Activated T-helper 1 cell treated with anti-CD3 and anti-CD28 coated beads, Interleukin-12 subunit alpha, Interleukin-12 subunit beta, Interleukin-2, Interleukin-4 antibody, amounts not matched to agents 30 ng/mL and 10 ng/mL and 1 ng/mL, durations not matched to agents 14 hours and 24 hours and 36 hours (primary cell): ENCODE measurements at places on chromosomes 6 and 20. TPM values are rescaled to one million over a fixed set of nuclear protein-coding genes. Genes with fewer than 3 reads are reported as not detected.

The LY6G6C gene
- total RNA-seq, result not detected in 2 replicates

The PDE7B gene
- total RNA-seq, result 10.7 and 11.1 TPM in 2 replicates

The SLC35D3 gene
- total RNA-seq, result not detected in 2 replicates

The SRSF12 gene
- total RNA-seq, result 0.07 and 0.10 TPM in 2 replicates

The GSTA3 gene
- total RNA-seq, result not detected in 2 replicates

GRCh38 chr6:3773678-3774298 lies 22.3 kb upstream of the PXDC1 start:
- H3K27me3 ChIP-seq, result peaks cover 19% of the 10 kb centered on the region
- no peaks in the 10 kb centered on the region for H3K36me3 ChIP-seq
- H3K4me1 ChIP-seq, result peaks cover 7% of the 10 kb centered on the region
- H3K4me3 ChIP-seq, result no peak overlapping the region
- no peak for DNase-seq
- H3K27ac ChIP-seq, result no peak overlapping the region

DNA sequence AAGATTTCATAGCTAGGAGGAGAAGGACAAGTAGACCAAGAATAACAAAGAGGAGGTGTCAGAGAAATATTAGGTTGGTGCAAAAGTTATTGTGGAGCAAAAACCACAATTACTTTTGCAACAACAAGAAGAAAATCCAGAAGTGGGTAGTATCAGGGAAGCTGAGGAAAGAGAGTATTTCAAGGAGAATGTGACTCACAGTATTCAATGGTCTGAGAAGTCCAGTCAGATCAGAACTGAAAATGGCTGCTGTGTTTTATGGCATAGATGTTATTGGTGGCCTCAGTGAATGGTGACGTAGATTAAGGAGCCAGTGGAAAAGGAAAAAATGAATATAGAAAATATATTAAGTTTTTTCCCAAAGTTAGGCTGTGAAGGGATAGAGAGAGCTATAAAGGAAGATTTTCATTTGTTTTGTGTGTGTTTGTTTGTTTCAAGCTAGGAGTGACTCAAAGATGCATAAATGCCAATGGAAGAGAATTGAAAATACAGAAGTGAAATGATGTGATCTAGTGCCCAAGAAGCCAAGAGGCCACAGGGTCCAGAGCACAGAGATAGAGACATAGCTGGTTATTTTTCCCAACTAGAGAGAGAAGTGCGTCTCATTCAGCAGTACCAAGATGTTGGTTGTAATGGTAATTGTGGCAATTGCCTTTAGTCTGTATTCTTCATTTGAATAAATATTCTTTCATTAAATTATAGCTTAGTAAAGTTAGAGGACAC lies 112.8 kb downstream of the ADTRP start:
- H3K4me1 ChIP-seq, result peaks cover 12% of the 10 kb centered on the region
- no peak overlapping the region for H3K4me3 ChIP-seq
- peaks cover 7% of the 10 kb centered on the region for H3K27me3 ChIP-seq
- DNase-seq, result no peak
- H3K36me3 ChIP-seq, result peaks cover 2% of the 10 kb centered on the region

- no peaks in the 10 kb centered on the region for H3K27me3 ChIP-seq
- peak overlapping the region; percentile 62 for H3K27ac ChIP-seq
- peaks cover 40% of the 10 kb centered on the region for H3K36me3 ChIP-seq
- no peak for DNase-seq
Measured at GRCh38 chr20:35279533-35280174, 1.7 kb upstream of the MMP24OS start.

DNA sequence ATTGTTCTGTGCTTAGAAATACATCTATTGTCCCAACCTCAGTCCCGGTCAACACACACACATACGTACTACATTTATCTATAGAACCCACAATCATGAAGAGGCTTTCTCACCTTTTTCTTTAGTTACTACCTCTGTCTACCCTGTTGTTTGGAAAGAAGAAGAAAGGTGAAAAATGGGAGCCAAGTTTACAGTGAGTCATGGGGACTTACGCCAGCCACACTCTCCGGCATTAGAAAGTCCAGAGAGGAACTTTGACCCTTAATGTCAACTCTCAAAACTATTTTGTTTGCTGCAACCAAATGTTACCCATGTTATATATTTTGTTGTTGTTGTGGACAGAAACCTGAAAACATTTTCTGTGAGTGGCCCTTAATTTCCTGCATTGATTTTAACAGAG lies 259.1 kb downstream of the ZFAND3 start:
- no peaks in the 10 kb centered on the region for H3K27me3 ChIP-seq
- no peak overlapping the region for H3K27ac ChIP-seq
- H3K4me3 ChIP-seq, result no peak overlapping the region

DNA sequence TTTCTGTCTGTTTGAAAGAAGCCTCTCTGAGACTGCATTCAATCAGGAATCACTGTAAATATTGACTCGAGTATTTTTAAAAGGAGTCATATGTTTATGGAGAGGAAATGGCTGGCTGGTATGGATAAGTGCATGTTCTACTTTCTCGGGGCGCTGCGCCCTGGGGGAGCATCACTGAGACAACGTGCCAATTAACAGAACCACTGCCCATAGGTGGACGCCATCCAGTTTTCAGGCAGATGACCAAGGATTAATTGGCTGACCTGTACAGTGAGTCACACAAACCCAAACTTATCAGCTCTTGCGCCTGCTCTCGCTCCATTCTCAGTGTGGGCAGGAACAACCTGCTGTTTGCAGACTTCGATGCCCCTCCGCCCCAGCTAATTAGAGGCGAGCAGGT lies 571.2 kb downstream of the QKI start:
- no peak for DNase-seq
- H3K4me3 ChIP-seq, result no peak overlapping the region
- no peaks in the 10 kb centered on the region for H3K27me3 ChIP-seq

DNA sequence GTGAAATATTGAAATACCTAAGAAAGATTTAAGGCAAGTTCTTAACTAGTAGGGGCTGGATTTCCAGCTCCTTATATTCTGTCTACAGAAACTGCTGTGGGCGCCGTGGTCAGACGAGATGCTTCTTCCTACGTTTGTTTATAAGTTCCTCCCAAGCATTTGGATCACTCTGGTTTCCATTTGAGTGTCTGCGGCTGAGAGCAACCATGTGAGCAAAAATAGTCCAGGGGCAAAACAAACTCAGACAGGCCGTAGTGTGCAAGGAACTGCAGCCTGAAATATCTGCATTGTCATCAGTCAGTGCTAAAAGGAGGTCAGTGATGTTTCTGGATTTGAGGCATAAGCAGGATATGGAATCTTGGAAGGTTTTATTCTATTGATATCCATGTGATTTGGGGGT lies 485.9 kb upstream of the JAG1 start:
- H3K4me1 ChIP-seq, result no peaks in the 10 kb centered on the region
- DNase-seq, result no peak
- no peaks in the 10 kb centered on the region for H3K36me3 ChIP-seq
- no peak overlapping the region for H3K27ac ChIP-seq
- no peaks in the 10 kb centered on the region for H3K27me3 ChIP-seq
- H3K4me3 ChIP-seq, result no peak overlapping the region

DNA sequence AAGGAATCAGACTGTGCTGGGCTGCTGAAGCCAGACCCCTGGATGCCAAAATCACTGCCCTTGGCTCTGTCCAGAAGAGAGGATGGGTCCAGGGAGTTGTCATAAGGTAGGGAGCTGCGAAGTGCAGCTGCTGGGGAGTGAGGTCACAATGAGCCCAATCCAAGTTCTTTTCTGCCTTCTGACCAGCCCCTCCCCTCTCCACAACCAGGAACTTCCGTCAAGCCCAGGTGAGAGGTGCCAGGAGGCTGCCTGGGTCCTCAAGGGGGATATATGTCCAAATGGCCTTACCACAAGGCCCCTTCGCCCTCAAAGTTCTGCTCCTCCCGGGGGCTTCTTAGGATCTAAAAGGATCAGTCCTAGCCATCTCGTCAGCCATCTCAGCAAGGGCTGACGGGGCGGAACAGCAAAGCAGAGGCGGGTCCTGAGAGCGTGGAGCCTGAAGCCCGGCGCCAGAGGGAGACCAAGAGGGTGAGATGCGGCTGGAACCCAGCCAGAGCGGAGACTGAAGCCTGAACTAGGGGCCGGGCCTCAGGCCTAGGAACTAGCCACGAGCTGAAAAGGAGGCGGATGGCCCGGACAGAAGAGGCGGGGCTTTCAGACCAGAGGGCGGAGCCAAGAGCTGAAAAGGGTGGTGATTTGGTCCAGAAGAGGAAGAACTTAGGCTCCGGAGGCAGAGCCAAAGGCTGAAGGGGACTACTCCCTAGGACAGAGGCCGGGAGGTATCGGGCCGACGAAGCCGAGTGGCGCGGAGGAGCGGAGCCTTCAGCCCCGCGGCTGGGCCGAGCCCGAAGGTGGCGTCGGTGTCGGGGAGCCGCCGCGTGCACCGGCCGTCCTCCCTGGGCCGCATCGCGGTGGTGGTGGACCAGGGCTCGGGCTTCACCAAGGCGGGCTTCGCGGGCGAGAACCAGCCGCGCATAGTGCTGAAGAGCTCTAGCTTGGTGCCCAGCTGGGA lies at the start of gene ACTL10:
Gene ACTL10 (plus strand): TSS at position 651 of the 952 bp plus-strand sequence. CDS start 555 bp downstream, outside the sequence.
- peak within 1 kb of the TSS; percentile 86 for H3K27ac ChIP-seq
- H3K36me3 ChIP-seq, result peaks cover 8% of the 10 kb centered on the region
- peak; percentile 78 for DNase-seq
- H3K4me1 ChIP-seq, result peaks cover 43% of the 10 kb centered on the region
- H3K4me3 ChIP-seq, result peak within 1 kb of the TSS; percentile 88

DNA sequence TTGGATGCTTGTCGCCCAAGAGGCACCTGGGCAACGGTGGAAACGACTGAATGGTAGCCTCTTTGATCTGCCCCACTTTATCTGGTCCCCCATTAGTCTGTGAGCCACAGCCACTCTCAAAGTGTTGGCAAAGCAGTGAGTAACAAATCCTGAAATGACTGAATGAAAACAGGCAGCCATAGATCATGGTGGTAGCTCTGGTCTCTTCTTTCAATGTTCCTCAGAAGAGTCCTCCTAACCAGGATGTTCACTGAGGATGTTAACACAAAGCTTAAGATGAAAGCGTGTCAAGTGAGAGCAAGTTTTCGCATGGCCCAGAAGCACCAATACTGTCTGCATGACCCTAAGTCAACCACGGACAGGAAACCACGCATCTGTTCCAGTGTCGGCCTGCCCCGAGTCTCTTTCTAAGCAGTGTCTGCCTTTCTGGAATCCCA lies 107.3 kb downstream of the IRF4 start:
- peaks cover 87% of the 10 kb centered on the region for H3K4me1 ChIP-seq
- H3K27ac ChIP-seq, result peak overlapping the region; percentile 94
- H3K27me3 ChIP-seq, result no peaks in the 10 kb centered on the region
- peak; percentile 56 for DNase-seq
- peaks cover 39% of the 10 kb centered on the region for H3K36me3 ChIP-seq

GRCh38 chr6:28537065-28537464 lies 11.4 kb downstream of the GPX5 start:
- peaks cover 45% of the 10 kb centered on the region for H3K27me3 ChIP-seq
- no peak overlapping the region for H3K27ac ChIP-seq
